Neural progenitor cell (in vitro differentiated cells): ENCODE measurements at places on chromosomes 13 and 19.

DNA sequence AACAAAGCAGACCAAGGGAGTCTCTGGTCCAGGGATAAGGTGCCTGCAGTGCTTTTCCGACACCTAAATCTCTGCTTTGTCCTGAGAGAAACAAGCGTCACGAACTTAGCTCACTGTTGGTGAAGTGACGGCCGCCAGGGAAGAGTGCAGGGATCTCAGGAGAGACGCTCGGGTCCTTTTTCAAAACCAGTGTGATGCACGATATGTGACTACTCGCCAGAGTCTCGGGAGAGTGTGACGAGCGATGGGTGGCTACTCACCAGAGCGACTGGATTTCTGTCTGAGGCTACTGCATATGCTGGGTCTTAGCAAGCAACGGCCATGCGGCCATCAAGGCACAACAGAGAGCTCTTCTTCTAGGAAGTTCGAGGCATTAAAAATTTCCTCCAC is 16.5 kb upstream of the CFAP97D2 start:
- no peak for DNase-seq

DNA sequence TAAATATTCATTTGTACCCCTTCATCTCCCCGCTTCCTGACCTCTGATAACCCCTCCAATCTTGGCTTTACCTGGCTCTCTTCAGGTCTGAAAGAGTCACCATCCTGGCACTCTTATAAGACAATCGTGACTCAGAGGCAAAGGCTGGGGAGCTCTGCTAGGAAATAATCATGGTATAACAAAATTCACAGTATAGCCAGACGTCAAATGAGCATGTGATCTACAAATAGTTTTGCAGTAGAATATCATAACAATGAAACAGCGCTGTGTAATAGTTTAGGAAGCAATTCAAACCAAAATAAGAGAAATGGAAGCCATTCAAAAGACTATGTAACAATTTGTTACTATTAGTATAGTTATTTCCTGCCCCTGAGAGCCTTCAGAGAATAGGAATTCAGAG is 34.2 kb downstream of the RXFP2 start:
- no peak for DNase-seq

DNA sequence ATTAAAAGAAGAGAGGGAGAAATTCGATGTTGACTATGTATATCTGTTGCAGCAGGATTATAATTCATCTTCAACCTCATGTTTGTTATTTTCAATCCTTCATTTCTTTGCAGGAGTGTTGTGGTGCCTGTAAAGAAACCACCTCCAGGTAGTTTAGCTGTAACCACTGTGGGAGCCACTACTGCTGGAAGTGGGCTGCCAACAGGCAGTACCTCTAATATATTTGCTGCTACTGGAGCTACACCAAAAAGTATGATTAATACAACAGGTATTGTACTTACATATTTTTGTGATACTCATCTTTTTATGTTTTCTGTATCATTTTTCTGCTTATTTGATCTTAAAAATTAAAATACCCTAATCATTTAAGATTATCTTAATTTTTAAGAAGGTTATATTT is 266.5 kb downstream of the NBEA start:
- no peak for DNase-seq

DNA sequence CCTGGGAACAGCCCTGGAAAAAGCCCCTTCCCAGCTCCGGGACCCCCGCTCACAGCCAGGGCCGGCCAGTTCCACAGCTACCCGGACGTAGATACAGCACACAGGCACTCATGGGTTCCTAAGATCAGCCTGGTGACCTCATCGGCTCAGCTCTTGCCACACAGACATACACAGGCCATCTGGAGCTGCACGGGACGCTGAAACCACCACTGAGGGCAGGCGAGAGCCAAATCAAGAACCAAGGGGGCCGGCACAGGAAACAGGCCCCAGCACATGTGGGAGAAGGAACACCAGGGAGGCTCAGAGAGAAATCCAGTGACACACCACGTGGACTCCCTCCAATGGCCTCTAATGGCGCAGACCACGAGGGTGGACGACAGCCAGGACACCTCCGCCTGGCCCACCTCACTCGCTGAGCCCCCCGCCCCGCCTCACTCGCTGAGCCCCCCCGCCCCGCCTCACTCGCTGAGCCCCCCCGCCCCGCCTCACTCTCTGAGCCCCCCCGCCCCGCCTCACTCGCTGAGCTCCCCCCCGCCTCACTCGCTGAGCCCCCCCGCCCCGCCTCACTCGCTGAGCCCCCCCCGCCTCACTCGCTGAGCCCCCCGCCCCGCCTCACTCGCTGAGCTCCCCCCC is 69.7 kb upstream of the C13orf46 start:
- DNase-seq: no peak

DNA sequence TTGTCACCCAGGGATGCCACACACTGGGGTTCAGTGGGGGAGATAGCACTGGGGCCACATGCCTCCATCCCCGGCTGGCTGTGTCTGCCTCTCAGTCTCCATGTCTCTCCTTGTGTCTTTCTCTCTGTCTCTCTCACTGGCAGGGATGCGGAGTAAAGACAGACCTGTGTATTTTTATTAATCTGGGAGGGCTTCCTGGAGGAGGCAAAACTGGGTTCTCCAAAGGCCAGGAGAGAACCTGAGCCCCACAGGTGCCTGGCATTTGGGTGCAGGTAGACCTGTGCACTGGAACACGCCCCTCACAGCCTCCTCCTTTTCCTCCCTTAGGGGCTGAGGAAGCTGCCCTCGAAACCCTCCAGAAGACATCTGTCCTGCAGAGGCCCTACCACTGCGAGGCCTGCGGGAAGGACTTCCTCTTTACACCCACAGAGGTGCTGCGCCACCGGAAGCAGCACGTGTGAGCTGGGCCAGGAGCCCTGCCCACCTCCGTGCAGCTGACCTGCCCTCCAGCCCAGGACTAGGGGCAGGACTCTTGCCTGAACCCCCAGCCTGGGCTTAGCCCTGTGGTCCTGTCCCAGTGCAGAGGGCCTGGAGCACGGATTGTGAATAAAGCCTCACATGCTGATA is 32.7 kb downstream of the DHX34 start:
- no peak for DNase-seq

GRCh38 chr19:7182489-7182888 is 111.7 kb downstream of the INSR start:
- DNase-seq: no peak

- peak; percentile 69 for DNase-seq
These were observed 12.1 kb upstream of the ZSCAN1 start for GRCh38 chr19:58021541-58022282.

DNA sequence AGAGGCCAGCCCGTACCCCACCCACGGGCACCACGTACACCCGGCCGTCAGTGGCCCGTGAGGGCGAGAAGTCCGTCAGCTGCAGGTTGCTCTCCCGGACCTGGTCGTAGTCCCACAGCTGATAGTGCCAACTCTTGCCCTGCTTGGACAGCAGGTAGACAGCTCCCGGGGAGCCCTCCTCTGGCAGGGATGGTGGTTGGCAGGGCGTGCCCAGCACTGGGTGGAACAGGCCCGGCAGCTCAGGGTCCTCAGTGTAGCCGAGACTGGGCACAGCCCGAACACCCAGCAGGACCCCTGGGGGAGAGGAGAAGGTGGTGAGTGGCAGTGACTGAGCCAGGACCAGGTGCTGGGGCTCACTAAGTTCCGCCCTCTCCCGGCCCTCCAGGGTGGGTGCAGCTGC is 7.8 kb downstream of the ACTMAP start:
- DNase-seq: no peak

DNA sequence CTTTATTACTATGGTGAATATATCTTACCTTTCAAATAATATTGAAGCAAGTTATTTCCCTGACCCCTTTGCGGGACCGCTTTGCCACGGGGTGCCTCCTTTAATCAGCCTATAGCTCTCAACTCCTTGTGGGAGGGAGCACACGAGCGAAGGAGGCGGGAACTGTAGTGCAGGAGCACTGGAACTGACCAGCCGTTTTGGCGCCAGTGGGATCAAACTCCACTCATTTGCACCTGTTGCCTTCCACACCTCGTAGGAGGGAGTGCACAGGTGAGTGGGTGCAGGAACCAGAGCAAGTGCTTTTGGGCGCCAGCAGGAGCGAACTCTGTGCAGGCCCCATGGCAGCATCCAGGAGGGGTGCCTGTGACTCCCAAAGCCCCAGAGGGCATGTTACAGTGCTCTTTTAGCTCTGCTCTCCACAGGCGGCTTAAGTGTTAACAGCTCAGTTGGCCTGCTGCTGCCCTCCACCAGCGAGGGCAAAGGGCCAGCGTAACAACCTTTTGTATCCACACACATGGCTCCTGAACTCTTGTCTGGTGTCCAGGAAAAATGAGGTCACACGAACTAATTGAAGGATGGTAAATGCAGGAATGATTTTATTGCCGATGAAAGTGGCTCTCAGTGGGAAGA is 206.9 kb downstream of the GGACT start:
- no peak for DNase-seq

DNA sequence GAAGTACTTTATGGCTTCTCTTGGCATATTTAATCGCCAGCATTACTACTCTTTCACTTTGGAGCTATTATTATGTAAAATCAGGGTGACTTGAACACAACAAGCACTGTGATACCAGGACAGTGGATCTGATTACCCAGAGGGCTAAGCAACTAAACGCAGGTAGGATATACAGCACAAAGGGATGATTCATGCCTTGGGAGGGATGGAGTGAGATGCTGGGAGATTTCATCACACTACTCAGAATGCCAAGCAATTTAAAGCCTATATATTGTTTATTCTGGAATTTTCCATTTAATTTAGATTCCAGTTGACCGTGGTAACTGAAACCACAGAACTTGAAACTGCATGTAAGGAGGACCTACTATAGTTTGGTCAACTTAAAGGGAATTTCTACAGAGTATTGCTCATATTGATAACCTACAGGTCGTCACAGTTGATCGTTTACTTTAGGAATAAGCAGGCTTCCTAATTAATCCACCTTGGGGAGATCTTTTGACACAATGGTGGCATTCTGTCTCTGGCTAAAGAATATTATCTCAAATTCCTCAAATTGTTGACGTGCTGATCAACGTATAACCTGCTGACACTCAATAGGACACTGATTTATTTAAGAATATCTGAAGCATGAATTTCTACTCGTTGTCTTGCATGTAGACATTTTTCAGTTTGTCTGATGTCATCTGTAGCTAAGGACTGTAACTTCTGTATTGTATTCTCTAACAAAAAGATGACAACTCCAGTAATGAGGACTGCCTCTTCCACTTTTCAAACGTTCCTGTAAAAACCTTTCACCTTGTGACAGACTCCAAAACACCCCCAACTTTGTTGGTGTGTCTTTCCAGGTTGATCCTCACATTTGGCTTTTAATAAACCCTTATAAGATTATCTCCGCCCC is 254.2 kb downstream of the GPC5 start:
- DNase-seq: no peak

DNA sequence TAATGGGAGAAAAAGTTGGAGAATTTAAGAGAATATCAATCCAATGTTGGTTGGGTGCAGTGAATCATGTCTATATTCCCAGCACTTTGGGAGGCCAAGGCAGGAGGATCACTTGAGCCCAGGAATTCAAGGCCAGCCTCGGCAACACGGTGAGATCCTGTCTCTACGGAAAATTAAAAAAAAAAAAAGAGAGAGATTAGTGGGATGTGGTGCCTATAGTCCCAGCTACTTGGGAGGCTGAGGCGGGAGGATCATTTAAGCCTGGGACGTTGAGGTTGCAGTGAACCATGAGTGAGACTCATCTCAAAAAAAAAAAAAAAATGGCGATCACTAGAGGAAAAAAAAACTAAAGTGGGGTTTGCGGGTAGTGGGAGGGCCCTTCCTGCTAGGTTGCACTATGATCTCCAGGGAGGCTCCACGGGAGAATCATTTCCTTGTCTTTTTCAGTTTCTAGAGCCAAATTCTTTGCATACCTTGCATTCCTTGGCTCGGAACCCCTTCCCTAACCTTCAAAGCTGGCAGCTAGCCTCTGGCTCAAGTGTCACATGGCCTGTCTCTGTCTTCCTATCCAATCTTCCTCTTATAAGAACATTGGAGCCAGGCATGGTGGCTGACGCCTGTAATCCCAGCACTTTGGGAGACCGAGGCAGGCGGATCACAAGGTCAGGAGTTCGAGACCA is 5.8 kb upstream of the ERCC2 start:
- DNase-seq: peak; percentile 85

- DNase-seq: peak; percentile 91
These were observed 6.6 kb upstream of the FBXW9 start for GRCh38 chr19:12703046-12703445.

- DNase-seq: no peak
These were observed 43.0 kb upstream of the C13orf42 start for GRCh38 chr13:51154029-51154555.

- peak; percentile 32 for DNase-seq
These were observed 46.3 kb downstream of the BRD4 start for GRCh38 chr19:15285896-15286591.

GRCh38 chr13:50757008-50757407 is 86.5 kb downstream of the DLEU7 start:
- no peak for DNase-seq

GRCh38 chr13:26202365-26202972 is 19.6 kb downstream of the RNF6 start:
- no peak for DNase-seq

DNA sequence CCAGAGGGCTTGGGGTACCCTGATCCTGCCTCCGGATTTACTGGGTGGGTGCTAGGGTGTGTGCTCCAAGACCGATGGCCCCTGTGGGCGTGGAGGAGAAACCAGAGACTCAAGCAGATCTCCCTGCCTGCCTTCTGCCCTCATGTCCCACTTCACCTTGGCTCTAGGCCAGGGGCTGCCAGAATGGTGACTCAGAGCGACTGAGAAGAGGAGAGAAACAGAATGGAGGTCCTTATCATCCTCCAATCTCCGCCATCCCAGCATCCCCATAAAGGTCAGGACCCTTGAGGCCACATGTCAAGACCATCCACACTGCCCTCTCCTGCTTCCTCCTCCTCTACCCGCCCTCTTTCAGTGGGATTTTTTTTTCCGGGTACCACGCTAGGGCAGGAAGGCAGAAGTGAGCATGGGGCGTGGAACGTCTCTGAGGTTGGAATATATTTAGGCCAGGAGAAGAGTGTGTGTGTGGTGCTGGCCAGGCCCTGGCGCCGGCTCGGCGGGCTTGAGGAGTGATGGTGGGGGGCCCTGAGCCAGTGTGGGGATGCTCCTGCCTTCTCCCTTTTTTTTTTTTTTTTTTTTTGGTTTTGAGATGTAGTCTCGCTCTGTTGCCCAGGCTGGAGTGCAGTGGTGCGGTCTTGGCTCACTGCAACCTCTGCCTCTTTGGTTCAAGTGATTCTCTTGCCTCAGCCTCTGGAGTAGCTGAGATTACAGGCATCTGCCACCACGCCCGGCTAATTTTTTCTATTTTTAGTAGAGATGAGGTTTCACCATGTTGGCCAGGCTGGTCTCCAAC is 22.3 kb downstream of the IER2 start:
- no peak for DNase-seq

- no peak for DNase-seq
These were observed 96.8 kb downstream of the LRCH1 start for GRCh38 chr13:46649816-46650215.
